ENCODE measurements at places on chromosomes 2 and 18.
A peak's percentile ranks its signal among the peaks of the same experiment; 100 is the strongest.

GRCh38 chr18:9742524-9743131 is 34.5 kb downstream of the RAB31 start:
- no peak for DNase-seq

GRCh38 chr2:239711911-239712570 is 311.2 kb upstream of the HDAC4 start:
- DNase-seq: no peak

DNA sequence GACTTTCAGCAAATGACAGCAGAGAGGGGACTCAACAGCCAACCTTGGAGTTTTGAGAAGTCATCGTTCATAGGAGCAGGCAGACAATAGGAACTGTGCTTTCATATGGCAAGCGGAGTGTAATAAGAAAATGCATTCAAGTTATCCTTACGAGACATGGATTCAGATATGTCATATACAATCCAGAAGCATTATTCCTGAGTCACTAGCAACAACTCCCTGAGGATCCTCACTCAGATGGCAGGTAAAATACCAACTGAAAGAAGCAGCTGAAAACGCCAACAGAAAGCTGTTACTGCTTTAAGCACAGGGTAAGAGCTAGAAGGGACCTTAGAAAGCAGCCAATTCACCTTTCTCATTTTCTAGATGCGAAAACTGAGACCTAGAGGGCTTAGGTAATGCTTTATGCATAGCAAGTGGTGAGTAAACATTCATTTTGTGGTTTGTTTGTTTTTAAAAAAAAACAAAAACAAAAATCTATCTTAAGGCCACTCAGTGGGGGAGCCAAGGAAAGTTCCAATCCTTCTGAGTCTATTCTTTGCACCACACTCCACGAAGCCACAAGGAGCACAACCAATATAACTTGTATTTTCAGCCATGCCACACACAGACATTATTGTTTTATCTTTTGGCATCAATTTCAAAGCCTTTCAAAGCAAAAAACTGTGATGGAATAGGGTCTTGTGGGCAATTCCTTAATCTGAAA is 89.1 kb upstream of the RIOK3 start:
- DNase-seq: no peak

DNA sequence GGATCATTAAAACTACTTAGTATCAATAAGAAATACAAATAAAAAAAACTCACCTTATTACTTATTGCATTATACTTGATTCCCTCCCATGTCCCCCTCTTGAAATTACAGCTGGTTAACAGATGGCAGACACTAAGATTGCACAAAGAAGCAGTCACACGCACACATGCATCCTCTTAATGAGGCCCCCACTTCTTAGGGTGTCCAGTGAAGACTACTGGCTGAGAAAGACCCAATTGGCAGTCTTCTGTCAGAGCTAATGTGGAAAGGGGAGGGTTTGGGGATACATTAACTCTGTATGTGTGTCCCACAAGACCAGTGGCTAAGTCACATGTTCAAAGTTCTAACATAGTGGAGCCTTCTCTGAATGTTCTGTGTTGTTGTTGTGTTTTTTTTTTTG is 210.7 kb downstream of the MTX2 start:
- no peak for DNase-seq

- no peak for DNase-seq
Observed at GRCh38 chr18:70015127-70015526, 67.5 kb upstream of the CD226 start.

- no peak for DNase-seq
Observed at GRCh38 chr2:173271825-173272224, 82.8 kb upstream of the CDCA7 start.

DNA sequence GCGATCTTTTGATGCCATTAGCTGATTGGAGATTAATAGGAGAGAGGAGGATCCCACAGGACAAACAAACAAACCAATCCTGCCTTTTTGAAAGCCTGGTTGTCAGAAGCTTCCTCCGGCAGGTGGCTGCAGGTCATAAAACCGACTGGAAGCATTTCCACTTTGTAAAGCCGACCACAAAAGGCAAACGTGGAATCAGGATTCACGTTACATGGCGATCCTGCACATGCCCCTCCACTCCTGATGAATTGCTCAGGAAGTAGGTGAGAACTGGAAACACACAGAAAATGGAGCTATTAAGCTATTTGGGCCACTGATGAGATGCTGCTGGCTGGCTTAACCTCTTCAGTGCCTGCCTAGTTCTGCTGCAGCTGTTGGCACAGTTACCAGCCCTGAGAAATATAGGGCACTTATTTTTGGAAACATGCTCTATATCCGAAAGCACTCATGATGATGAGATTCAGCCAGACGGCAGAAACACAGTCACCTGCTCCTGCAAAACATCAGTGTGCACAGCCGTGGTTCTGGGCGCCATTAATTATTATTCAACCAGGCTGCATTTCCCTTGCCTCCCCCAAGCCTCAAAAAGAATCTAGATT is 110.3 kb upstream of the ST6GAL2 start:
- DNase-seq: no peak

DNA sequence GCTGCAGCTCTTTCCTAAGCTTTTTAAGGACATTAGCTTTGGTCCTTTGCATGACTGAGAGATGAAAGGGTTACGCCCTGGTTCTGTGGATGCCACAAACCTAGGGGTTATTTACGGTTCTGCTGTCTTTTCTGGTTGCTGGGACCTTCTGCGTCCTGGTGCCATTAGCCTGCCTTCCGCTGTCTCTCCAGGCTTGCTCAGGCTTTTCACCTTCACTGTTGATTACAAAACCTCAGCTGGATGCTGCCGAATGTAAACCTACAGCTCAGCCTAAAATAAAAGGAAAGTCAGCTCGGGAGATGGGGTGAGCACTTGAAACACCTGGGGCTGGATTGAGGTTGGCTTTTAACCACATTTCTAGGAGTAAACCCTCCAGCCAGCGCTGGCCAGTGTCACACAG is 130.9 kb upstream of the ARHGAP28 start:
- no peak for DNase-seq

DNA sequence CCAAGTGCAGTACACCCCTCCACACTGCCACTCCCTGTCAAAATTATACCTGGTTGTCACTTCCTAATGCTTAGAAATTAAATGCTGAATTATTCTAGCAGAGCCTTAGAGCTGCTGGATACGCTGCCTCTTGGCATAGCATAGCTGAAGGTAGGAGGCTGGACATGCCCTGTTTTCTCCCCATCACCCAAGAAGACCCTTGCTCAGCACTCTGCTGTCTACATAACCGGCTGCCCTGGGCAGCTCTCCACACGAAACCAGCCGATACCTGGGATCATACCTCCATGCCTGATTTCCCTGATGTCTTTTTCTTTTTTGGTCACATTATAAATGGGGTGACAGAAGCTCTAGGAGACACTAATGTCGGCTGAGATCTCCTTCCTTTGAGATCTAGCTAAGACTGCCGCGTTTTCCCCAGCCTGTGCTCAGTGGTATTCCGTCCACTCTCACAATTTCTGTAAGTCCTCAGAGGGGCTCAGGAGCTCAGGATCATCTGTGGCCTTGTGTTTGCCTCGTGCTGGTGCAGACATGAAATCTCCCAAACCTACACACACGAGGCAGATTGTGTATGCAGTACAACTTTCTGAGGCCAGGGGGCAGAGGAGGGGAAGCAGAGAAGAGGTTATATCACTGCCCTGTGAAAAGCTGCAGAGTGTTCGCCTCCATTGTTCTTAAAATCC is 13.5 kb upstream of the ZAP70 start:
- peak; percentile 79 for DNase-seq

DNA sequence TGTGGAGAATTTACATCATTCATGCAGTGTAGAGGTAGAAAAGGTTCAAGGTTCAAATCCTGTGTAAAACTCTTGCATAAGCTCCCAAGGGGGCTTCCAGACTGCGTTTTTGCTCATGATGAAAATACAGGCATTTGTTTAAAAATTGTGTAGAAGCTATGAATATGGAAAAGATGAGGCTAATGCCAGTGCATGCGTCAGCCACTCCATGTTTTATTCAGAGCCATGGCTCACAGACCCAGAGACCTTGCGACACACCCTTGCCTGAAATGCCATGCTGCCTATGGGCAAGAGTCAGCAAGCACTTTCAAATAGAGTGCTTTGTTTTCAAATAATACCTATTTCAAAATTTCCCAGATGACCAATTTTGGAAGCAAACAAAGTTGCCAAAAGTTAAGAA is 262.3 kb downstream of the TRIB2 start:
- no peak for DNase-seq

- peak; percentile 57 for DNase-seq
Observed at GRCh38 chr18:63869851-63870250, 17.7 kb upstream of the SERPINB2 start.

DNA sequence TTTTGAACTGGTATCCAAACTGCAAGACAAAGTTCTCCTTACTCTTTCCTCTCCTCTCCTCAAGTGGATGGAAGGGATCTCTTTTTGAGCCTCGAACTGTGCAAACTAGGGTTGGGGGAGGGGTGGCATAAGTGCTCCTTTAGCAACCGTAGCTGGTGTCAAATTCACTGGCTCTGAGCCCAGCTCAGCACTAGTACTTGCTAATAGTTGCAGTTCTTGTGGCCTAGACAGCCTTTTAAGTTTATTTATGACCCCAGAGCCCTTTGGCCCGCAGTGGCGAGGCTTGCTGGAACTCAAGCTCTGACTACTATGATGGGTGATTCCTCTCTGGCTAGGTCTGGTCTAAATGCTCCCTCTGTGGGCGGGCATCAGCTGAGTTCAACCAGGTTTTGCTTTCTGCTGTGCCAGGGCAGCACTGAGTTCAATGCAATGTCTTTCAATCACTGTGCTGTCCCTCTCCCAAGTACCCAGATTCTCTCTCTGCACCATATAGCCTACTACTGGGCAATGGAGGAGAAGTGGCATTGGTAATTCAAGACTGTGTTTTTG is 528.4 kb upstream of the SYT4 start:
- DNase-seq: no peak

GRCh38 chr2:72915907-72916742 is 1.2 kb upstream of the EMX1 start:
- peak; percentile 29 for DNase-seq

DNA sequence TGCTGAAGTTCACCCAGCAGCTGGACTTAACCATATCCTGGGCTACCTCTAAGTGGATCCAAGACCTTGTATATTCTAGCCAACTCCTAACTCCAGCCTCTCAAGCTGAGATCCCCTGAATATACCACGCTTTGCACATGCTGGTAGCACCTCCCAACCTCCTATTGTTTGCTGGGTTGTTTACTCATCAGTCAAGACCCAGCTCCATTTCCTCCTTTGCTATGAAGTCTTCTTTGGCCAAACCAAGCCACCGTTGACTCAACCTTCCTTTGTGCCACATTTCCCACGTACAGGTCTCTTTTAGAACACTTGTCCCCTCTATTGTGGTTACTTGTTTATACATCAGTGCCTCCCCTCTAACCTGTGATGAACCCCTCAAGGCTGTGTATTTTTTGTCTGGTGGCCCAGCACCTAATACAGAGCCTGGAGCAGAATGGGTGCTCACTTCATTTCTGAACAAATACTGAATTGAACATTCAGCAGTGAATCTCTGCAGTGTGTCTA is 267.8 kb upstream of the REV1 start:
- no peak for DNase-seq

DNA sequence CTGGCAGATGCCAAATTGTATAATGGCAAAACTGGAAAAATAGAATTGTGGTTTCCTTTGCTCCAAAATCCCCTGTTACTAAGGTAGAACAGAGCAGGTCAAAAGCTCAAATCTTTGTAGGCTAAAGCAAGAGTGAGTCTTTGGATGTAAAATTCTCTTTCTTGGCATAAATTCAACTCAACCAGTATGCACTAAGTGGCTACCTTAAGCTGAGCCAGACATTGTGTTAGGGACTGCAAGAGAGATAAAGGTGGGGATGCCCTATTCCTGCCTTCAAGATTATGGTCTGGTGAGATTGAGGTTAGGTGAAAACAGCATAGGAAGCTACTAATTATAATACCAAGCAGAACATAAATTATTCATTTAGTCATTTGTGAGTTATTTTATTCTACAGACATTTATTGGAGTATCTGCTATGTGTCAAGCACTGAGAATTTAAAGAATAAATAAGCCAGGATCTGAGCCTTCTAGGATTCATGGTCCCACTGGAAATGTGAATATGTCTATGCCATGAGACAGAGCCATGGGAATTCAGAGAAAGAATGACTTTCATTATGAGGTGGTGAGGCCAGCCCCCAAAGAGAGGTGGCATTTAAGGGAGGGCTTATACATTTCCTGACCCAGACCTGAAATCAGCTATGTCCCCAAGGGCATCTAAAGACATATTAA is 198.0 kb upstream of the NCKAP5 start:
- no peak for DNase-seq

DNA sequence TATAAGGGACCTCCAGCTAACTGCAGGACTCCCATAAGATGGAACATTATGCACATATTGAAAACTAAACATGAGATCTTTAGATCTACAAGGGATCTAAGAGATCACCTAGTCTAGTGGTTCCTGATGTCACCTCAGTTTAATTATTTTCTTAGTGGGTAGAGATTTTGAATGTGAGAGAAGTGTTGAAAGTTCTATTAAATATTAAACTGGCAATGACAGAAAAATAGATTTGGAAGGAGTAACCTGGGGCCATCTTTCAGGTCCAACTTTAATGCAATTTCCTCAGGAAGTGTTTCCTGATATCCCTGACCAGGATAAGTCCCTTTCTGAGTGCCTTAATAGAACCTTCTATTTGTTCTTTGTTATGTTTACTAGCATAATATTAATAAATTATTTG is 29.1 kb upstream of the CPS1 start:
- DNase-seq: no peak

- no peak for DNase-seq
Observed at GRCh38 chr2:7045601-7046590, 128.7 kb downstream of the RNF144A start.

- DNase-seq: no peak
Observed at GRCh38 chr2:151367571-151367970, 10.2 kb downstream of the TNFAIP6 start.

DNA sequence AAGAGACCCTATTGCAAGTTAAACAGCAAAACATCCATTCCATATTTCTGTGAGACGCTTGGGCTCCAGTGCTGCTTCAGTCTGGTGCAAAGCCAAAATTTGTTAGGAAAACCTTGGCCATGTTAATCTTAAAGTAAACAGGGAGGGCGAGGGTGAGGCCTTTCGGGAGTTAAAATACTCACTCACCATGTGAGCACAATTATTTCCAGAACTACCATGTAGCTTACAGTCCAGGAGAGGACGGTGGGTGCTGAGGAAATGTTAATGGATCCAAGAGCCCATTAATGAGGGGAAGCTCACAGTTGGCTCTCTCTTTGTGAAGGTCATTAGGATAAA is 286.4 kb downstream of the SLC8A1 start:
- no peak for DNase-seq

DNA sequence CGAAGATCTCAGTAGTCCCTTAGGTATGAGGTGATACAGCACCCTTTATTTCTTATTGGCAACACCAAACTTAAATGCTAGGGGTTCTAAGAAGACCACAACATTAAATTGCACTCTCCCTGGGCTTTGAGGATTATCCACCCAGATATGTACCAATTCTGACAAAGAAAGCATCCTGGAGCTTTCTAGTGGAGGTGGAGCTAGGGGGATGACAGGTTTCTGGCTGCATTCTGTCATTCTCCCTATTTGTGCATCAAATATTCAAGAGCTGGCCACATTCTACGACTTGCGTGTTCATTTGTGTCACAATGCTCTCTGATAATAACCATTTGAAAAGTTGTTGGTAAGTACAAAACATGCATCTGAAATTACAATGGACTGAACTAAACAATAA is 111.1 kb downstream of the CDH2 start:
- DNase-seq: no peak
